ENCODE measurements at places on chromosomes 4 and X.
A peak's percentile ranks its signal among the peaks of the same experiment; 100 is the strongest.

GRCh38 chr4:160537681-160538080 is 1434.8 kb downstream of the RAPGEF2 start:
- DNase-seq = no peak

DNA sequence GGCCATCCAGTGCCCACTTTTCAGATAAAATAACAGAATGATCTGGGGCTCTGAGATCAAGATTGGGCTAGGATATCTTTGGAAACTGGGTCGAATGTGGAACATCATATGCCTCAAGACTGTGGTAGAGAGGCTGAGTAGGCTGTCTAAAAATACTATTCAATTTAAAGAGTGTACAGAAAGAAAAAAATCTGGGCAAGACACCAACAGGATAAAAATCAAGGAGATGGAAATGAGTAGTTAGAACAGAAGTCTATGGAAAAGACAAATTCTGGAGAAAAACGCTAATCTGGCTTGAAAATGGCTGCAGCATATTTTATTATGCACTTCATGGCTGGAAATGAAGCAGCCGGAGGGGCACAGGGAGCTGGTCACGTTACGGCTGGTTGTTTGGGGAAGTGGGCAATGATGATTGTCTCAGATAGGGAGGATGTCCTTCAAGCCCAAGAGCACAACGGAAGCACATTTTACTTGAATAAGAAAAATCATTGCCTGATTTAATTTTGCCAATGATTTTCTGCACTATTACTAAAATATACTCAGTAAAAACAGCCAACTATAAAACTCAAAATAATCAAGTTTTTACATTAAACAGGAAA is 27.1 kb upstream of the MAPK10 start:
- no peak for DNase-seq

DNA sequence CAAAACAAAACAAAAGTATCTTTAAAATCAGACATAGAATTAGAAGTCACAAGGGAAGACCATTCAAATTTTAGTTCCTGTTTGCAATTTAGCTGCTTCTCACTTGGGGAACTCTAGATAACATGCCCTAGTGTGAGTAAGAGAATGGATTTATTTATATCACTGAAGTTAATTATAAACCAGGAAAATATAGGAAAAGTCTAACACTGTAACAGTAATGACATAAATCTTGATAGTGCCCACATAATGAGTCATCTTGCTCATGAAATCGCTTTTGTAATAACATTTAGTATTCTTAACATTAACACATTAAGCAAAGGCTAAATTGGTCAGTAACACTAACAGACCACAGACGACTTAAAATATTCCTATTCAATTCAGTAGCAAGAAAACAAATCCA is 710.7 kb downstream of the STPG2 start:
- DNase-seq = no peak

GRCh38 chr4:149884046-149884445 is 68.4 kb upstream of the IQCM start:
- DNase-seq = no peak

- DNase-seq = no peak
Measured at GRCh38 chr4:157050561-157050960, 25.4 kb upstream of the GLRB start.

- DNase-seq = no peak
Measured at GRCh38 chrX:2878563-2878962, 49.8 kb downstream of the GYG2 start.

GRCh38 chrX:1380672-1381233 is 11.2 kb downstream of the SLC25A6 start:
- no peak for DNase-seq

DNA sequence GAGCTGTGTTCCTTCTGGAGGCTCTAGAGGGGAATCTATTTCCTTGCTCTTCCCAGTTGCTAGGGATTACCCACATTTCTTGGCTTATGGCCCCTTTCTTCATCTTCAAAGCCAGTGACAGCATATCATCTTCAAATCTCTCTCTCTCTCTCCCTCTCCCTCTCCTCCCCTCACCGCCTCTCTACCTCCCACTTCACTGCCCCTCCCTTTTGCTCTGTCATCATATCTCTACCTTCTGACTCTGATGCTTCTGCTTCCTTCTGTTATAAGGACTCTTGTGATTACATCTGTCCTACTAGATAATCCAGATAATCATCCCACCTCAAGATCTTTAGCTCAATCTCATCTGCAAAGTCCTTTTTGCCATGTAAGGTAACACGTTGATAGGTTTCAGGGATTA is 93.1 kb upstream of the TEX13D start:
- DNase-seq = no peak

DNA sequence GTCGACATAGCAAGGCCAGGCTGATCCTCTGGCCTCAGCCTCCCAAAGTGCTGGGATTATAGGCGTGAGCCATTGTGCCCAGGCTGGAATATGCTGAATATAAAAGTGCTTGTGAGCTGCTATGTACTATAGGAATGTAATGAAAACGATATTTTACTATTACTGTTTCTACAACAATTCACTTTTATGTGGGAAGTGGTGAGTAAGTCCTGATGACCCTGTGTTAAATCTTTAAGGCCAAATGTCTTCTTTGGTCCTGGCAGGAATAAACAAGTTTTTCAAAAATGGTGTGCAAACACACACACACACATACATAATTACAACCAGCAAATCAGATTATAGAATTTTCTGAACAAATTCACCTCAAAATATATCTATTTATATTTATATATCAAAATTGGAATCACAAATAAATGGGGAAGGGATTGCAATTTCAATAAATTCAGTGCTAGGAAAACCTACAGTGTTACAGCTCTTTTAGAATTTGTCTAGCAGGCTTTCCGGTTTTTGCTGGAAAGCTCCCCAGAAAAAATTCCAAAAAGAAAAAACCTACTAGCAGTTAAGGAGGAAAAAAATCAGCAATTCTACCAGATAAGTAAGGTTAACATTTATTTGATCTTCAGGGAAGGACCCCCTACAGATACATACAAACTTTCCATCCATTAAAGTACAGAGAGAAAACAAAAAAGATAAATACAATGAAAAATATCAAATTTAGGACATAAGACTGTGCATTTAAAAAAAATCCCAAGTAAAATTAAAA is 17.9 kb downstream of the SMIM14 start:
- DNase-seq = no peak

- no peak for DNase-seq
Measured at GRCh38 chr4:177862541-177863176, 420.4 kb upstream of the AGA start.

DNA sequence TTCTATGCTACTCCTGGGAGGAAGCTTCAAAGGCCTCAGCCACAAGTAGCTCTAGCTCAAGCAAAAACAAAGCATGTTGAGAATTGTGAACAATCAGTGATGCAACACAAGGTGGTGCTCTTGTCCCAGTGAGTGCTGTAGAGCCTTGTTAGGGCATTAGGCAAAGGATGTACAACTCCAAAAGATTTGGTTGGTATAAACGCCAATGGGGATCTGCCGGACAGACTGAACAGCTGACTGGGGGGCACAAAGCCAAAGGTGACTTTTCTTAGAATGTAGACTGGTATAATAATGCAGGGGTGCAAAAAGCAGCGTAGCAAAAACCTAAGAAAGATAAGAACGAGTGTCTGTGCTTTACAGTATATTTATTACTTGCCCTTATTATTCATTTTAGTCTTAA is 62.6 kb upstream of the ALB start:
- DNase-seq = no peak

- DNase-seq = peak; percentile 2
Measured at GRCh38 chr4:88033309-88033708, 25.9 kb downstream of the PKD2 start.

- DNase-seq = no peak
Measured at GRCh38 chr4:77800483-77801259, 18.5 kb downstream of the CNOT6L start.

DNA sequence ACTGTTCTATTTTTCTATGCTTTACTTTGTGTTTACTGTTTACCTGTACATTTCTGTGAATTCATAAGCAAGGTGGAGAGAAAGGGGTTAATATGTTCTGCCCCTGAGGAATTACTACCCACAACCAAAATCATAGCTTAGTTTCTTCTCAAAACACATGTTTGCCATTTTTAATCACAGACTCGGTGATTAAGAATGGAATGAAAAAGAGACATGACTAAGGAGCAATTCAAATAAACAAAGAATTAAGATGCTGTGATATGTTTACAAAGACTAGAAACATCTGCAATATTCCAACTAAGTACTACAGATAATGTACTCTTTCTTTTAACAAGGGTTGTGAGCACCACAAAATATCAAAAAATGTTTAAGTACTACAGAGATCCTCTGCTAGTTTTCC is 11.7 kb upstream of the FAT4 start:
- DNase-seq = no peak

DNA sequence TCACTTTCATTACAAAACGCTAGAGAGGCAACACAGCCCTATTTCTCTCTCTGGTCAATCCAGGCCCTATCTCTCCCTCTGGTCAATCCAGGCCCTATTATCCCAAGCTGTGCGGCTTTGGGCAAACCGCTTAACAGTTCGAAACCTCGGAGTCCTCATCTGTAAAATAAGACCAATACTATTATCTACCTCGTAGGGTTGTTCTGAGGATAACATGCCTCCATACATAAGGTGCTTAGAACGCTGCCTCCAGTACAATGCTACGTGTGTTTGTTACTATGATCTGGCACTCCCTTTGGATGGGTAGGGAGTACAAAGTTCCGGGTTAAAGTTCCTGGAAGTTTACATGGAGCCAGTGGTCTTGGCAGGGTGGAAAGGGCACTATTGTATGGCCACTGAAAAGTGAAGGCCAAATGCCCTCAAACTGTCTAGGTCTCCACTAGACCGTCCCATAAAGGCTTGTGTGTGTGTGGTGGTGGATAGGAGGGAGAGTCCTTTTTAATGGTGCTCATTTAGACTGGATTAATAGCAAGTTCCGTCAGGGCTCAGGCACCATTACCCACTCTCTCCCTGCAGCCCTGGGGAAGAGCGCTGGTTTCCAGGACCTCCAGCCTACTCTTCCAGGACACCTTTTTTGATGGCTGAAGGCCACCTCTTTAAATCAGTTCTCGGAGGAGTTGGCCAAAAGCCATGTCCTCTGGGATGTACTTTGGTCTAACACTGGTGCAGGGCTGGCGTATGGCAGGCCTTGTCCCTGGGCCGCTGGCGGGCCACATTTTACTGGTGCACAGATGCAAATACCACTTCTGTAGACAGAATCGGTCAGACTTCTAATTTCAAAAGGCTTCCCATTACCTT is 75.6 kb upstream of the BCOR start:
- DNase-seq = no peak

GRCh38 chrX:95318882-95319281 is 1365.8 kb upstream of the DIAPH2 start:
- no peak for DNase-seq

GRCh38 chr4:31979988-31980387 is 1259.8 kb downstream of the PCDH7 start:
- DNase-seq = no peak

DNA sequence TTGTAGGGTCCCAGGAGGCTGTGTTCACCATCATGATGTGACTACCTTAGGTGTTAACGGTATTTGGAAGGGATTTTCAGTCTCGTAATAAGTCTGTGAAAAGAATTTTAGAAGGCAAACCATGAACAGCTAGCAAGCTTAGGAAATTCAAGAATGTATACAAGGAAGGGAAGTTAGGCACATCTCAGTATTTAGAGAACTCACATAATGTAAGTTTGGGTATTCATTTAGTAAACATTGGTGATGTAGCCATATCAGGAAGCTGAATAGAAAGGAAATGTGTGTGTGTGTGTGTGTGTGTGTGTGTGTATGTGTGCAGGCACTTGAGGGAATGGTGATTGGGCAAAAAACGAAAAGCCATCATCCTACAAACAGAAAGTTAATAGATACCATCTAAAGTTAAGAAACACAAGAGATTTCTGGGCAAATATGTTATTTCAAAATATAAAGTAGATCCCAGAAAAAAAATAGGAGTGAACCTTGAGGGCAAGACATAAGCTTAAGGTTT is 34.7 kb upstream of the PRKX start:
- DNase-seq = no peak

GRCh38 chr4:105805501-105806120 is 89.7 kb upstream of the NPNT start:
- DNase-seq = no peak

DNA sequence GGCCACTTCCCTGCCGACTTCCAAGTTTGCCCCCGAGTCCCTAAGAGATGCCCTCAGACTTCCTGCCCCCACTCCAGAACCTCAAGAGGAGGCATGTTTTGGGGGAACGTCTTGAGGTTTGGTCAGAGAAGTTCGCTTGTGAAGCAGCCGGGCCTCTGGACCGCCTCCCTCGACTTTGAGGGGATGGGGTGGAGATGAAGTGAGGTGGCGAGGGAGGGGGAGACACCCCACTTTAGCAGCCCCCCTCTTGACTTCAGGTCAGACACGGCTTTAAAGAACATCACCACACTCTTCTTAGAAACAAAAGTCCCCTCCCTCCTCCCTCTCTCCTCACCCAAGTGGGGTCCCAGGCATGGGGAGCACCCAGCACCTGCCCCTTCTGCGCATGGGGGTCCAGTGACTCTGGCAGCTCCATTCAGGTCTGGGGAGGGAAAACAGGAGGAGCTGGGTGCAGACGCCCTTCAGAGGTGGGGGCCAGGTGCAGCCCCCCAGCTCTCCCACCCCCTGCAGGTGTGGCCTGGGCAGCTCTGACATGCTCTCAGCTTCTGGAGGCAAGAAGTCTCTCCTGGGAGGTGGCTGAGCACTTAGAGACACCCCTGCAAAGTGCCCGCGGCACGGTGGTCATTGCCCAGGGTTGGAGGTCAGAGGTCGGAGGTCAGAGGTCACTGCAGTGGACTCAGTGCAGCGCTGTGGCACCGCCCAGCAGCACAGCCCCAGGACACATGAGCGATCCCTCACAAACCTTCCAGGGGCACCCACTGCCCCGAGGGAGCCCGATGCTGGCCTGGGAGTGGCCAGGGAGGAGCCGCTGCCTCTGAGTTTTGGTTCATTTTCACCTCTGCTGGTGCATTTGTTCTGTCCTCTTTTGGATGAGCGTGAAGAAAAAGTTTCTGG is 108.8 kb downstream of the CPZ start:
- DNase-seq = no peak

GRCh38 chr4:37946503-37947179 is 13.6 kb upstream of the PTTG2 start:
- no peak for DNase-seq

- no peak for DNase-seq
Measured at GRCh38 chr4:145541346-145541745, 59.7 kb downstream of the SMAD1 start.

DNA sequence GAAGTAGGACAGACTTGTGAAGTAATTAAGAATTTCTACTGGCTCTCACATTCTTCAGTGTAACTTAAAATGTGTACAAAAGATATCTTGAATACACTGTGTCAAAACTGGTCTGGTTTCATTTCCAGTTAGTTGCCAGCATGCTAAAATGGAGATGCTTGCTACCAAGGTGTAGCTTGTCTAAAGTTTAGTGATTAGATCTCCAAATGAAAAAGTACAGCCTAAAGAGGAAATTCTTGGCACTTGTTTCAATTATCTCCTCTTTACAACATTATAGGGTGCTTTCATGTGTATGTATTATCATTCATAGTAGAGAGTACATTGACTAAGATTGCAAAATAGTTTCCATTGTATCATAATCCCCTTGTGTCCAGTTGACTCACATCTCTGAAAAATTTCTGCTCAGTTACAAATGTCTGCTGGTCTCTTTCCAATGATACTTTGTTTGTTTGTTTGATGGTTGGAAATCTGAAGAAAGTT is 97.3 kb upstream of the SPRY1 start:
- no peak for DNase-seq
